GM12878 (cell line): ENCODE measurements at places on chromosomes 12 and 14.

DNA sequence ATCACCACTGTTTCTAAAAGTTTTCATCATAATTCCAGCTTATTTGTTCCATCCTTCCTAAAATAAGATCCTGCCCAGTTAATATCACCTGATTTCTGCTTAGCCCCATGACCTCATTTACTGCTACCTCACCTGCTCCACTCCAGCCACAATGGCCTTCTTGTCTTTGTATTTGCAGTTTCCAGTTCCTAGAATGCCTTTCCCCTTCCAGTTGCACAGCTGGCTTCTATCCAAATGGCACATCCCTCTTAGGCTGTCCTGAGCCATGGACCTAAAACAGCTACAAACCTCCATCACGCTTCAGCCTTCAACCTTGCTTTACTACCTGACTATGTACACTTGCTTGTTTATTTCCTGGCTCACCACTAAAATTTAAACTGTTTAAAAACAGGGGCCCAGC is 6.5 kb upstream of the LGMN start:
- DNase-seq = no peak

GRCh38 chr12:76006028-76006925 is 25.3 kb downstream of the PHLDA1 start:
- DNase-seq = no peak

- DNase-seq = no peak
Measured at GRCh38 chr14:99915305-99916090, 122.3 kb downstream of the EML1 start.

GRCh38 chr14:38389681-38390080 is 133.8 kb upstream of the CLEC14A start:
- DNase-seq = no peak
